ENCODE measurements at places on chromosomes 4 and X.

DNA sequence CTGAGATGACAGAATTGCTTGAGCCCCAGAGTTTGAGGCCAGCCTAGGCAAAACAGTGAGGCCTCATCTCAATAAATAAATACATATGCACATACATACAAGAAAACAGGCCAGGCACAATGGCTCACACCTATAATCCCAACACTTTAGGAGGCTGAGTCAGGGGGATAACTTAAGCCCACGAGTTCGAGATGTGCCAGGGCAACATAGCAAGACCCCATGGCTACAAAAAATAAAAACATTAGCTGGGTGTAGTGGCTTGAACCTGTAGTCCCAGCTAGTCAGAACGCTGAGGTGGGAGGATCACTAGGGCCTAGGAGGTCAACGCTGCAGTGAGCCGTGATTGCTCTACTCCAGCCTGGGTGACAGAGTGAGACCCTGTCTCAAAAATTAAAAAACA lies 51.6 kb upstream of the NEUROG2 start:
- no peak for DNase-seq

- DNase-seq = no peak
These were observed 117.8 kb upstream of the NOCT start for GRCh38 chr4:138897811-138898226.

DNA sequence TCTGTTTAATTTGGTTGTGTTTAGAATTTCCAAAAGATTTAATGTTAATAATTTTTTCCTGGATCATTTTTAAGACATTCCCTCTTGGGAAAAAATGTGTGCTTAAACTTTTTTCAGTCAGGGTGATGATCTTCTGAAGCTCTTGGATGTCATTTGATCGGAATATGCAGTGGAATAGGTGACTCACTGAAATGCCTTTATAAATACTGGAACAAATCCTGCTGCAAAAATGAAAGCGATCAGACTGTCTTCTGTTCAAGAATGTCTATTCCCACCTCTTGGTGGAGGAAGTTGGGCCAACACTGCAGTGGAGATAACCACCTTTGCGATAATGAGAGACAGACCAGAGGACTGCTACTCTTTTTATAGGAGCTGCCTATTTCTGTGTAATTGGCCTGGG lies 46.7 kb downstream of the LARP1B start:
- no peak for DNase-seq

DNA sequence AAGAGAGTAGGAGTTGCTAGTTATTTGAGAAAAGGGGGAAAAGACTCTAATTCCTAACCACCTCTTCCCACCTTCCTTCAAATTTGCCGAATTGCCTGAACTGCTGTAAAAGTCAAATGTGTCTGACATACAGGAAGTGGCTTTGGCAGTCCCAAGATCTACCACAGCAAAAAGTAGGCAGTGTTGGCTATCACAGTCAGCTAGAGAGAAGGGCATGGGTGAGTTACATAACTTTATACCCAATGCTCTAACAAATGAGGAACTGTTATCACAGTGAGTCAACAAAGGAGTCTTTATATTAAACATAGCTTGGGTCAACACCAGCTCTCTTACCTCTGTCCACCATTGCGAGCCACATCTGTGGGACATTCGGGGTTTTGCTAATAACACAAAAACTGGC lies 2.4 kb upstream of the MBNL3 start:
- DNase-seq = no peak

GRCh38 chr4:83606898-83607297 lies 71.0 kb downstream of the GPAT3 start:
- no peak for DNase-seq
